ENCODE measurements at places on chromosomes 4 and X.
A peak's percentile ranks its signal among the peaks of the same experiment; 100 is the strongest.

DNA sequence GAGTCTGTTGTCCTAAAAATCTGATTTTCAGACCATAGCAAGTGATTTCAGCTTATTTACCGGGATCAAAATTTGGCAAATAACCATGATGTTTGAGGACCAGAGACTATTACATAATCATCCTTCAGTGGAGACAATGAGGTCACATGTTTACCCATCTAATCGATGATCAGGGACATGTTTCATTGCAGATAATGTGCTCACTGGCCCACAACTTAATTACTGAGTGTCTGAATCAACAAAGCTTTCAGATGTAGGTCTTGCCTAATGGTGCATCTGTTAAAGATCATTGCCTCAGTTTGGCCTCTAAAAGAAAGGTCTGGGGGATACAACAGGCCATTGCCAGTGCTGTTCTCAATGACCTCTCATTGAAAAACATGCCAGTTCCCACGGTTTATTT is 42.8 kb upstream of the KLHL34 start:
- no peak for DNase-seq

DNA sequence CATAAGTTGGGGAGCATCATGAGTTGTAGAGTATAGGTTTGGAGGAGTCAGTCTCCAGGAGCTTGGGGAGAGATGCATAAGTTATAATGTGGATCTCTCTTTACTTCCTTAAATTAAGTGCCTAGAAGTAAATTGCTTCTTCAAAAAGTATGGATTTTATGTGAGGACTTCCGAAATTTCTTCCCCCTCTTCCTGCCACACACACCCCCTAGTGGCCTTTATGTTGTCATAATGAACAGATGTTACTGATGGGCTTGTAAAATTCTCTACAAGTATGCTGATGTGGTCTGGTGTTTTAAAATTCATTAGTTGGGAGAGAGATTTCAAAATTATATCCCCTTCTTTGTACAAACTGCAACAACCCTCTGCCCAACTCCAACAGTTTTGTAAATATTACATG is 2.3 kb upstream of the METTL14 start:
- DNase-seq = no peak

DNA sequence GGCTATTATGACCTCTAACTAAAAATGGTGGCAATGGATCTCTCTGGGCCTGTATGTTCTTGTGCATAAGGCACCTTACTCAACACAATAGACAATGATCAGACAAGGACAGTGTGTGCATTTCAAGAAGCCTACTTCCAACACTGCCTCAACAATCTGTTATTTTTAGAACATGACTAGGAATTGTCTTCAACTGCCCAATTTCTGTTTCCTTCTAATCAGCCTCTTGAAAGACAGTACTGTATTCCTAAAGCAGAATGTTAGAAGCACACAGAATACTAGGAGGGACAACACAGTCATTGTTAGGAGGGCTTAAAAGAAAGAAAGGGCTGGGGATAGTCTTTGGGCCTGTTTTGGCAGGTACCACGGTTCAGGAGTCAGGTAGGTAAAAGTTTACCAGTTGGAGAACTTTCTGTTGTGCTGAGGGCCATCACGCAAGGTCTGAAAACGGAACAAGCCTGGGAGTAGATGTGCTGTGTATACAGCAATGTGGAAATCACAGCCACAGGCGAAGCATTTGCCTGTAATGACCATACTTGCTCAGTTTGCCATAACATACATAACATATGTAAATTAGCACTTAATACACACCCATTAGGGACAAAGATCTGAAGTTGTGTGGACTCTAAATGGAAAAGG is 100.8 kb upstream of the ATXN3L start:
- no peak for DNase-seq

- DNase-seq = no peak
These were observed 161.7 kb downstream of the SMARCA1 start for GRCh38 chrX:129361576-129361975.

DNA sequence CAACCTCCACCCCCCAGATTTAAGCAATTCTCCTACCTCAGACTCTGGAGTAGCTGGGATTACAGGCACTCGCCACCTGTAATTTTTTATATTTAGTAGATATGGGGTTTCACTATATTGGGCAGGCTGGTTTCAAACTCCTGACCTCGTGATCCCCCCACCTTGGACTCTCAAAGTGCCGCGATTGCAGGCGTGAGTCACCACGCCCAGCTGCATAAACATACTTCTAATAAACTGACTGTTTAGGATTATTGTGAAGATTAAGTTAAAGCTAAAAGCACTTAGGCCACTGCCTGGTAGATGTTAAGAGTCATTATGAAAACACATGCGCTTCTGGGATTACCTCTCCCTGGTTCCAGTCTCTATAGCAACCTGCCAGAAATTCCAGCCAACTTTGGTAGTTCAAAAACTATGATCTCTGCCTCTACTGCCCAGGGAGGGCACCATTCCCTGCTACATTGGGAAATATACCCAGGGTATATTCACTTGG is 30.2 kb upstream of the GRIA3 start:
- no peak for DNase-seq

- no peak for DNase-seq
These were observed 91.2 kb downstream of the RAP1GDS1 start for GRCh38 chr4:98352396-98352795.

- DNase-seq = no peak
These were observed 172.4 kb downstream of the PRDM5 start for GRCh38 chr4:120750152-120750525.

- DNase-seq = no peak
These were observed 51.9 kb downstream of the RBM47 start for GRCh38 chr4:40577588-40578253.

DNA sequence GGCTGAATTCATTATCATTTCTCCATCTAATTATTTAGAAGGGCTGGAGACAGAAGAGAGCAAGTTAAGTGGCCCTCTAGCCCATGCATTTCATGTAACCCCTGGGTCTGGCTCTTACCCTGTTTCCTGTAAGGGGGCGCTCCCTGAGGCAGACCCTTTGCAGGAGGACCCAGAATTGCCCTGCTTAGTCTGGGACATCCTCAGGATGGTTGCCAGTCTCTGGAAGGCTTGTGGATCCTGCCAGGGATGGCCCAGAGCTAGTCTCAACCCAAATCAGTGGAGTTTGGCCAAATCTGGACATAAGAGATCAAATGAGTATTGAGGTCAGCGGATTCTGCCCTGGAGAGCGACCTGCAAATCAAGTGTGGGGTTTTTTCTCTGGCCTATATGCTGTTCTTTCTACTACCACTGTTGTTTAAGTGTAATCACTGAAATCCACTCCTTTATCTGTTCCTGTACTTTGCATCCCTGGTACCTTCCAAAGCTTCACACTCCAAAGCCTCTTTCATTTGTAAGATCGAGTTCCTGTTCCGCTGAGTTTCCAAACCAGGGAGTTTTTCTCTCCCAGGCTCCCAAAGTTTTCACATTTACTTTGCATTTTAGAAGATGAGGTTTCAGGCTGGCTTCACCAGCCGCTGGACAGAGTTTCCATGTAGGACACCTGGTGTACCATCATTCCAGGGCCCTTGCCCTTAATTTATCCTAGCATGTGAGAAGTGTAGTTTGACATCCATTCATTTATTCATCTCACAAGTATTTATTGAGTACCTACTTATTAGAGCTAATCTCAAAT is 6.3 kb downstream of the KLF3 start:
- DNase-seq = no peak

DNA sequence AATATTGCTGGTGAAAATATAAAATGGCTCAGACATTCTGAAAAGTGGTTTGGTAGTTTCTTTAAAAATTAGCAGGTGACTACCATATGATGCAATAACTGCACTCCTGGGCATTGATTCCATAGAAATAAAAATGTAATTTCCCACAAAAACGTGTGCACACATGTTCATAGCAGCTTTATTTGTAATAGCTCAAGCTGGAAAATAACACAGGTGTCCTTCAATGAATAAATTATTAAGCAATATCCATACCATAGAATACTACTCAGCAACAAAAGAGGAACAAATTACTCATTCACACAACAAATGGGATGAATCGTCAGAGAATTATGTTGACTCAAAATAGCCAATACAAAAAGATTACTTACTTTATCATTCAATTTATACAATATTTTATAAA is 893.7 kb upstream of the SLIT2 start:
- no peak for DNase-seq

DNA sequence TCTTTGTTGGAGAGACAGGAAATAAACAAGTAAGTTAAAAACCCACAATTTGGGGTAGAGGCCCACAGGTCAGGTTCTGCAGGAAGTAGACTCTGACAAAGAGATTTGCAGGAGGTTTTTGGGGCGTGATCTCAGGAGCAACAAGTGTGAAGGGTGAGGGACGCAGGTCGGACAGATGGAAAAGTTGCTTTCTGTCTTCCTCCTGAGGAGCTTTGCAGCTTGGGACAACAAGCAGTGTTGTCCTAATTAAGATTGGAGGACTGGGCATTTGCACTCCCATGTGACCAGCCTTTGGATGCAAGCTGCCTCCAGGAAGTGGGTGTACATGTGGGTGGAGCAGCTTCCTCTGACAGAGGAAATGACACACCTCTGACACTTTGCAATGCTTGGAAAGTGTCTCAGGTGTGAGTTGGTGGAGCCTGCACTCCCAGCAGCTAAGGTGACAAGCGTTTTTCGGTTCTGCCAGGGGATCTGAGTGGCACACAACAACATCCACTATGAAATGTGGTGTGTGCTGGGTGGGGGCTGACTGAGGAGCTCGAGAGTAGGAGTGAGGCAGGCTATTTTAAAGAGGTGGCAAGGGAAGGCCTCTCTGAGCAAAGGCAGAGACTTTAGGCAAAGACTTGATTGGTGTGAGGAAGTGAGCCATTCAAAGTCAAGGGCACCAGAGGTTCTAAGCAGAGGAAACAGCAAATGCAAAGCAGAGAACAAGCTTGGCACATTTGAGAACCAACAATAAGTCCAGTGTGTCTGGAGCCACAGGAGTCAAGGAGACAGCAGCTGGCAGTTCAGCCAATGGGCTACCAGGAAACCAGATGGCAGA is 339.8 kb upstream of the GATB start:
- DNase-seq = peak; percentile 77

GRCh38 chr4:118973295-118973694 is 84.6 kb downstream of the SYNPO2 start:
- no peak for DNase-seq

DNA sequence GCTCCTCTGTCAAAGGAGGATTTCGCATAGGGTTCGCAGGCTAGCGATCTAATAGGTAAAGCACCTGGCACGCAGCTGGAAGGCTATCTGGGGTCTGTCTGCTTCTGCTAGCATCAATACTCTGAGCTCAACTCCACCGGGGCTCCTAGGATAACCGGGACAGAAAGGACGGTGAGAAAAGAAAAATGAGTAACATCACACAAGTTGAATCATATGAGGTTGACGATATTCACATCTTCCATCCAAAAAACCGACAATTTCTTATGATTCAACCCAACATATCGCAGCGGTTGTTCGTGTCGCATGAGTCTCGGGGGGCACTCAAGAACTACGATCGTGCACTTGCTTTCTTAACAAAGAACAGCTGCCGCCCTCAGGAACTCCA is 1.8 kb downstream of the PROM1 start:
- DNase-seq = no peak

DNA sequence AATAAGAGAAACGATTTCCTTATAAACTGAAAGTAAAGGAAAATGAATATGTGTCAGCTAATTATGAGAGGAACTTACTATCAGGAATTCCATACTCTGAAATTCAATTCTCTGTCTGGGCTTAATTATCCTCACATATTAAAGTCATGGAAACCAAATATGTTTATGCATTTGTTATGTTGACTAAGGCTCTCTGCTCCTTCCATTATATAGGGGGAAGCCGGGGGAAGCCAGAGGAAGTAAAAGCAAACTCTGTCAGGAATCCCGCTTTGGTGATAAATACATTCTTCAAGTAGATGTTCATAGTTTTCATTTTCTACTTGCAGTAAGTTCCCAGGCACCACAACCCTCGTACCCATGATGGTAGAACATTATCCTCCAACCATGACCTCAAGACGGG is 142.8 kb upstream of the VCX2 start:
- no peak for DNase-seq

DNA sequence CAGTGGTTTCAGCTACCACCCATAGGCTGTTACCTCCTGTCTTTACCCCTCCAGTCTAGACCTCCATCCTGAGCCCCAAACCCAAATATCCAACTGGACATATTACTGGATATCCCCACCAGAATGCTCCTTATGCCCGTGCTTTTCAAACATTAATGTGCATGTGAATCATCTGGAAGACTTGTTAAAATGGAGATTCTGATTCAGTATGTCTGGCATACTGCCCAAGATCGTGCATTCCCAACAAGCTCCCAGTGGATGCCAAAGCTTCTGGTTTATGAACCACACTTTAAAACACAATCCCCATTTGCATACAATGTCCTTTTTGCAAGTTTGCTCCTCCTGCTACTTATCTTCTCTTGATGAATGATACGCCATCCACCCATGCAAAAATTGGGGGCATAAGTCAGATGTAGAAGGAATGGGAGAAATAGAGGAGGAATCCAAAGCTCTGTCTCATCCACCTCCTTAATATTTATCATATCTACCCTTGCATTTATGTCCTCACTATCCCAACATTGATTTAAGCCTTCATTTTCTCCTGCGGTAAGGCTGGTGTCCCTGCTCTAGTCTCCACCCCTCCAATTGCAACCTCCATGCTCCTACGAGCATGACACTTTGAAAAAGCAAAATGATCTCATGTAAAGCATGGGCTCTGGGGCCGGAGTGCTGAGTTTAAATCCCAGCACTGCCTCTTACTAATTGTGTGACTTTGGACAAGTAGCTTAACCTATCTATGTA is 7.4 kb upstream of the PGRMC1 start:
- DNase-seq = no peak

- DNase-seq = no peak
These were observed 89.7 kb downstream of the ARHGAP10 start for GRCh38 chr4:147821555-147821954.

GRCh38 chr4:171710743-171711142 is 102.5 kb upstream of the GALNTL6 start:
- DNase-seq = no peak

DNA sequence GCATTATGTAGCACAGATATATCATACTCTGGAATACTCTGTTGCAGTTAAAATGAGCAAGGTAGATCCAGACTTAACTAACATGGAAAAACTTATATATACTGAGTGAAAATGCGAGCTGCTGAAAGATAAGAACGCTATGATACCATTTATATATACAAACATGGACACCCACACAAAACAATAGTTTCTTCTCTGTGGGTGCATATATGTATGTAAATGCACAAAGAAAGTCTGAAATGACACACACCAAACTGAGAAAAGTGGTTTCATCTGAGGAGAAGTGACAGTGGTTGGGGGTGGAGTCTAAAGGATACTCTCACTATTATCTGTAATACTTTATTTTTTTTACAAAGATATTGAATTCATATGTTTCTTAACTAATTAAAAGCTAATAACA is 12.2 kb upstream of the FGF2 start:
- no peak for DNase-seq

DNA sequence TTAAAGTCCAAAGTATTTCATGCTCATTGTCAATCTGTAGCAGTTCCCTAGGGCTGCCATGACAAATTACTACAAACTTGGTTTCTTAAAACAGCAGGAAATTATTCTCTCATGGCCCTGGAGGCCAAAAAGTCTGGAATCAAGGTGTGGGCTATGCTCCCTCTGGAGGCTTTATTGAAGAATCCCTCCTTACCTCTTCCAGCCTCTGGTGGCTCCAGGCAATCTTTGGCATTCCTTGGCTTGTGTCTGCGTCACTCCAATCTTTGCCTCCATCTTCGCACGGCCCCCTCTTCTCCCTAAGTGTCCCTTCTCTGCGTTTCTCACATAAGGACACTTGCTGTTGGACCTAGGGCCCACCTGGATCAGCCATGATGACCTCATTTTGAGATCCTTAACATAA is 170.4 kb downstream of the SMIM20 start:
- DNase-seq = no peak

- DNase-seq = no peak
These were observed 141.5 kb downstream of the MAGEB17 start for GRCh38 chrX:16308773-16309172.
